ENCODE measurements at places on chromosomes 13 and 19.
A peak's percentile ranks its signal among the peaks of the same experiment; 100 is the strongest.

DNA sequence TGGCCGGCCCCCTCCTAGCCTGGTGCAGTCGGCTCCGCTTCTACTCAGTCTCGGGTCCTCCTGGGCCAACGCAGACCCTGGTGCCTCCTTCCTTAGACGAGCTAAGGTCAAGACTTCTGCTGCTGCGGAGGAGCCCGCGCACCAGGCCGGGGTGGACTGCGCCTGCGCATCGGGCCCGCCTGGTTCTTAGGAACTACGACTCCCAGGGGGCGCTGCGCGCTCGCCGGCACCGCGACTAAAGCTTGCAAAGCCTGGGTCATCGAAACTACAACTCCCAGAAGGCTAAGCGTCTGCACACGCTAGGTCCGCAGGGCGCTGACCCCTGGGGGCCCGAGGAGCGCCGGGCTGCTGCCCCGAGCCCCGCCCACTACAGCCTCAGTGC, at the start of gene ZNF835:
Gene ZNF835 (minus strand): TSS at position 145 of the 382 bp plus-strand sequence. CDS start 6,559 bp downstream, outside the sequence.
- peak; percentile 85 for DNase-seq

- no peak for DNase-seq
Observed at GRCh38 chr19:1274081-1274851, 1.1 kb upstream of the FAM174C start.

DNA sequence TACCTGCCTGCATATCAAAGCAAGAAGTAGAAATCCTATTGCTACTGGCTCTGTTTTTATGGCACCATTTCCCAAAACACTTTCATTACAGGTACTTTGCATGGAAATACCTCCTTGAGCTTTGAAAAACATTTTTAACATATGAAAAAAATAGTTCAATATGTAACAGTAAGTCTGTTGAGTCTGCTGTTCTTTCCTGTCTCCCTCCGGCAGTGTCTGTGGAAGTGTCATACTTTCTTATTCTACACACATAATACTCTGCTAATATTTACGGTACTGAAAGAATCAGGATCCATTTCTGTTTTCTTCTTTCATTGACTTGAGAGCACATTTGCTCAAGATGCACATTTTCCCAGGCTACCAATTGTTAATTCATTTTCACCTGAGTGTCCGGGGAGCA, 8.2 kb upstream of the SERTM1 start:
- no peak for DNase-seq

DNA sequence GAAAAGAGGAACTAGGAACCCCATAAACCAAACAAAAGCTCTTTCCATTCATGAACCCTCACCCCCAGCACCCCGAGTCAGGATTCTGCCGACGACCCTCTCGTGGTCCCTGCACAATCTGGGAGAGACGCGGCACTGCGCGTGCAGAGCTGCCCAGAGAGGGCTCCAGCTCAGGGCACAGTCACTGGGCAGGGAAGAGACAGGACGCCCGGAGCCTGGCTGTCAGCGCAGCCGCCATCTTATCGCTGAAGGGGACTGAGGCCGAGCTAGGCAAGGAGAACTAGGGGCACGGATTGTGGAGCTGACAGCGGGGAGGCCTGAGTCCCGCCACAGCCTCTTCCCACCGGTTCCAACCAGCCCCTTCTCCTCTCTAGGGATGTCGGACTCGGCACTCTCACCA, 349 bp downstream of the ZNF98 start:
- no peak for DNase-seq

DNA sequence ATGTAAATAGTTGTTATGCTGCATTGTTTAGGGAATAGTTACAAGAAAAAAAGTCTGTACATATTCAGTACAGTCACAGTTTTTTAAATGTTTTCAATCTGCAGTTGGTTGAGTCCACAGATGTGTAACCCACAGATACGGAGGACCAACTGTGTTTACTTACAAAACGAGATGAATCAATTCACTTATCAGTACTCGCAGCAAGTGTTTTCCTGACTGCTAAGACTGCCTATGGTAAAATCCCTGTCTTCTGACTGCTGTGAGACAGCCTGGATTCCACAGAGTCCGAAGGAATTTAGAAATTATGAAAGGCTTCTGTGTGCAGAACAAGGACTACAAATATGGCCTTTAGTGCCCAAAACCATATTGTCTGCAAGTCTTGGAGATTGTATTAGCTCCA, 45.7 kb upstream of the C1QTNF9 start:
- peak; percentile 44 for DNase-seq

DNA sequence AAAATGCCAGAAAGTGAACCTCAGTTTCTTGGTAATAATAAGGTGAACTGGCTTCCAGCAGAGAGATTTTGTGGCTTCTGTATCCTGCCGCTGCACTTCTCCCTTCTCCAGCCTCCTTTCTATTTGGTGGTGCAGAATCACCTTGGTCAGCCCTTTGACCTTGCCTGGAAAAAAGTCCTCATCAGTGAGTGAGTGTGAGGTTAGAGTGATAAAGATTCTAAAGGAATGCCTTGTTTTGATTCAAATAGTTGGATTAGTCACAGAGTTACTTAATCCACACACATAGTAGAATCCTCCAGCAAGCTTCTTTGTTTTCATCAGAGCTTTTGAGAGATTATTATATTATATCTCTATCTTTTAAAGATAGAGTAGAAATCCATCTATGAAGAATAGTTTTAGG, 140.9 kb downstream of the KCNRG start:
- no peak for DNase-seq

DNA sequence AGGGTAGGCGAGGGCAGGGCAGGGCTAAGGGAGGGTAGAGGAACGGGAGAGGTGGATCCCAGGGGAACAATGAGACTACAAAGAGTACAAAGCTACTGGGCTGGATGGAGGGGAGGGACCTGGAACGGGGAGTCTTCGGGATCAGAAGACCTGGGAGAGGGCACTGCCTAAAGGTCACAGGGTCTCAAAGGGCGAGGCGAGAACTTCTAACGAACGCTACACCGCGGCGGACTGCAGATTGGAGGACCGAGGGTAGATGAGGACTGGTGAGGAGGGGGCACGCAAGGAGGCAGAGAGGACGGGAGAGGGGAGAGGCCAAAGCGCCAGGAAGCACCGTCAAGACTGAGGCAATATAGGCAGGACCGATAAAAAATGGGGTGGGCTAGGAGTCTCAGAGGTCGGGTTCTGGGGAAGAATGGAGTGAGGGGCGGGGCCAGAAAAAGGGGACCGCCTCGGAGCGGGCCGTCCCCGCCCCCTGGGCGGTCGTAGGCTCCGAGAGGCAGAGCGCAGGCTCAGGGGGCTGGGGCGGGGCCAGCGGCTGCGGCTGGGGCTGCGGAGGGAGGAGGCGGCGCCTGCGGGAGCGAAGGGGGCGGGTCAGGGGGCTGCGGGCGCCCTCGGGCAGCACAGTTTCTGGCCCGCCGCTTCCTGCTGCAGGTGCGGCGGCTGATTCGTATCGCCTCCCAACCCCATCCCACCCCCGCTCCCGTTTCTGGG, 1.3 kb upstream of the KCNC3 start:
- DNase-seq: peak; percentile 71

GRCh38 chr13:44416301-44416700, 42.7 kb downstream of the SERP2 start:
- DNase-seq: no peak

GRCh38 chr13:52599848-52600603, 42.2 kb upstream of the HNRNPA1L2 start:
- no peak for DNase-seq

DNA sequence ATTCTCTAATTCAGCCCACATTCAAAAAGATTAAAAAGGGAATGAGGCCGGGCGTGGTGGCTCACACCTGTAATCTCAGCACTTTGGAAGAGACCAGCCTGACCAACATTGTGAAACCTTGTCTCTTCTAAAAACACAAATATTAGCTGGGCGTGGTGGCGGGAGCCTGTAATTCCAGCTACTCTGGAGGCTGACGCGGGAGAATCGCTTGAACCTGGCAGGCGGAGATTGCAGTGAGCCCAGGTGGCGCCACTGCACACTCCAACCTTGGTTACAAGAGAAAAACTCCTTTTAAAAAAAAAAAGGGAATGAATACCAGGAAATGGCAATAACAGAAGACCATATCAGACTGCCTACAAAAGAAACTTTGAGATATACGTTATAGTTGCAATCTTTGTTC, 1244.5 kb downstream of the PCDH9 start:
- no peak for DNase-seq

GRCh38 chr13:46332772-46333171, 54.3 kb downstream of the RUBCNL start:
- DNase-seq: no peak

GRCh38 chr13:94053986-94054593, 425.4 kb downstream of the DCT start:
- no peak for DNase-seq

GRCh38 chr19:38288123-38288855, 15.8 kb upstream of the C19orf33 start:
- no peak for DNase-seq

DNA sequence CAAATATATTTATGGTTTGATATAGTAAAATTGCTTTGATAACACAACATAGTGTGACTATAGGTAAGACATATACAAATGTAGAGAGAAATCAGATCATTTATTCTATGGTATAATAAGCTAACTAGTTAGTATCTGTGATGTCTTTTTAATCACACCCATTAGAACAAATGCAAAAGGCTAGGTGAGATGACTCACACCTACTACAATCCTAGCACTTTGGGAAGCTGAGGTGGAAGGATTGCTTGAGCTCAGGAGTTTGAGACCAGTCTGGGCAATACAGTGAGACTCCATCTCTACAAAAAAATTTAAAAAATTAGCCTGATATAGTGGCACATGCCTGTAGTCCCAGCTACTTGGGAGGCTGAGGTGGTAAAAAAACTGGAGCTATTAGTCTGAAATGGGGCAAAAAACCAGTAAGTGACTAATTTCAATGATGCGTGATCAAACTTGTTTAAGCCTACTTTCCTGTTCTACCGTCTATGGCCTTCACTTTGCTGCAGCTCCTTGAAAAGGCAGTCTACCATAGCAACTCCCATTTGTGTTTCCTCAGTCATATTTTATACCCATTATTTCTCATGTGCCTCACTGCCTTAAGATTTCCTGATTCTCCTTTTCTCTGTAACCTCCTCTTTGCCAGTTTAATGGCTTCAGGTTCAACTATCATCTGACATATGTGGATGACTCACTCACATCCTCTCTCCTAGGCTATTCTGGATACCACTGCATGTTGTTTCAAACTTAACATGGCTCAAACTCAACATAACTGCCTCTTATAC, 12.5 kb downstream of the ALG5 start:
- no peak for DNase-seq

GRCh38 chr13:79352107-79352506, 53.9 kb downstream of the RBM26 start:
- DNase-seq: no peak

GRCh38 chr13:27137759-27138158, 33.9 kb downstream of the USP12 start:
- no peak for DNase-seq

DNA sequence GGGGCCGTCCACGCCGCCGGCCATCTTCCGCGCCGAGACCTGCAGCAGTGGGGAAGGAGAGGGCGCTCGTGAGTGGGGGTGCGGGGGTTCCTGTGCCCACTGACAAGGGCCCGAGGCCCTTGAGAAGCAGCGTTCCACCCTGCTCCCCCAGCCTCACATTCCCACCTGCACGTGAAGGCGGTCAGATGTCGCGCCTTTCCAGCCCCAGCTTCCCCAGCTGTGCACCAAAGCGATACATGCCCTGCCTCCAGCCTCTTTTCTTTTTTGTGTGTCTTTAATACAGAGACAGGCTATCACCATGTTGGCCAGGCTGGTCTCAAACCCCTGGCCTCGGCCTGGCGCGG, 11.5 kb downstream of the ZBTB7A start:
- DNase-seq: no peak

GRCh38 chr19:50252111-50252886, 48.9 kb downstream of the MYH14 start:
- peak; percentile 13 for DNase-seq

DNA sequence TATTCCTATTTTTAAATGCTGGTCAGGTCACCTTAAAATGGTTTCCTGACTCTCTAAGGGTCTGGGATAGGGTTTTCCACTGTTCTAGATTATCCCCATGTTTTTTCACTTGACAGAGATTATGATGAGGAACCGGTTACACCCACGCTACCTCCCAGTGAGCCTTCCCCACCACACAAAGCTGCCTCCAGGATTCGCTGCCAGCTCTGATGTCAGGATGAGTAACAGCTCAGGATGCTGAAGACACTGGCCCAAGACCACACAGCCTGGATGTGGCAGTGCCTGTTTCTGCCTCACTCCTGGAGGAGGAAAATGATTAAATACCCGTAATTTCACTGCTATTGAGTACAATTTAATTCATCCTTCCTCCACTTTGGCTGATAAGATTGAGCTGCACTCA, 22.9 kb downstream of the ZNF114 start:
- DNase-seq: no peak

DNA sequence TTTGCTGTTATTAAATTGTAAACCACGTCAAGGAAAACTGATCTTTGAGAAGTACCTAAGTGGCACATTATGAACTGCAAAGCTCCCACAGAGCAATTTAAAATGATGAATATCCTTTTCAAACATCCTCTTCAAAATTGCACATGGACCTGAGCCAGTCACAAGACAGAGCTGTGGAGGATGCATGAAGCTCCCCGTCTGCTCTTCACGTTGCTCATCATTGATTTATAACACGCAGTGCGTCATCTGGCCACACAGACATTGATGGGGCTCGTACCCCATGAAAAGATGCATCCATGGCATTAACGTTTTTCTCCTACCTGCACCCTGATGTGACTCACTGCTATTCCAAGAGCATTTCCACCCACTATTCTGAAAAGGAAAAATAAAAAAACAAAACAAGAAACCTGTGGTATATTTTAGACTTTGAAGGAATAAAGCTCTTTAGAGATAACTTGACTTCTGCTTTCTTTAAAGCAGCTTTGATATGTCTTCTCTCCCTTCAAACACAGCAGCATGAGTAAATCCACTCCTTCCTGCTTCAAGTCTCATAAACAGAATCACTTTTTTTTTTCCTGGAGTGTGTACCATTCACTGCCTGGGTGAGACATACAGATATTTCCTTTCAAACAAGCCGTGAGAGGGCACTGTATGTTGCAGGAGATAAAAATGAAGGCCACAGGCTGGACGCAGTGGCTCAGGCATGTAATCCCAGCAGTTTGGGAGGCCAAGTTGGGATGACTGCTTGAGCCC, 7.2 kb upstream of the SERTM1 start:
- DNase-seq: no peak

DNA sequence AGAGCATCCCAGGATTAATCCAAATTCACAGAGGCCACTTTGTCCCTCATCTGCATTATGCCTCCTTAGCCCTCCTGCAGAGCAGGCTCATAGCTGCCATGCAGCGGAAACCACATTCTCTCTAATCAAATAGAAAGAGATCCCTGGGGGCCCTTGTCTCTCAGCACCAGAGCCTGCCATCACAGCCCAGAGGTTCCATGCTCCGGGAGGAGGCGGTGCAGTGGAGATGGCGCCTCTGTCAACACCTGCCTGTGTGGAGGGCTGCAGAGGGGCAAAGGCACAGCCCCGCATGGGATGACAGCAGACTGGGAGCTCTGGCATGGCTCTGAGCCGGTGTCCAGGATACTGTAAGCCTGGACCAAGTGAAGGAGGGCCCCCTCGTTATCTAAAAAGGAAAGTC, 111.3 kb downstream of the SLC7A1 start:
- no peak for DNase-seq

GRCh38 chr19:430701-431100, 21.8 kb upstream of the C2CD4C start:
- no peak for DNase-seq

- DNase-seq: no peak
Observed at GRCh38 chr19:52527956-52528351, 486 bp downstream of the ZNF808 start.

- DNase-seq: peak; percentile 30
Observed at GRCh38 chr19:2282062-2282861, at the start of gene PEAK3. PEAK3 (minus strand) TSS chr19:2282175; CDS start chr19:2280931, 1,244 bp downstream.
